CD4-positive, alpha-beta T cell treated with Interleukin-10 for 1 hour (primary cell): ENCODE measurements at places on chromosomes 1 and 21.

DNA sequence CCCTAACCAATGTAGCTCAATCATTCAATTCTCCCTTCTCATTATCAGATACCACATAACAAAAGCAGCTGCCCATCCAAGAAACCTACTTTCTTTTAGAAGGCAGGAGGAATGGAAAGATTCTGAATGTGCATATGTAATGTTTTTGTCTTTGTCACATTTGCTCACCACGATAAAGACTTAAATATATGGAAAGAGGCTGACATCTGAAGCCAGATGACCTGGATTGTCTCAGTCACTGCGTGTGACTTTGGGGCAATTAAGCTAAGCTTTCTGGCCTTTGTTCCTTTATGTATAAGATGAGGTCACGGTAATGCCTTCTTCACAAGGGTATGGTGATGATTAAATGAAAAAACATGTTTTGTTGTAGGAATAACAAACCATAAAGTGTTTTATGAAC is 42.6 kb downstream of the LRRC52 start:
- DNase-seq = no peak

DNA sequence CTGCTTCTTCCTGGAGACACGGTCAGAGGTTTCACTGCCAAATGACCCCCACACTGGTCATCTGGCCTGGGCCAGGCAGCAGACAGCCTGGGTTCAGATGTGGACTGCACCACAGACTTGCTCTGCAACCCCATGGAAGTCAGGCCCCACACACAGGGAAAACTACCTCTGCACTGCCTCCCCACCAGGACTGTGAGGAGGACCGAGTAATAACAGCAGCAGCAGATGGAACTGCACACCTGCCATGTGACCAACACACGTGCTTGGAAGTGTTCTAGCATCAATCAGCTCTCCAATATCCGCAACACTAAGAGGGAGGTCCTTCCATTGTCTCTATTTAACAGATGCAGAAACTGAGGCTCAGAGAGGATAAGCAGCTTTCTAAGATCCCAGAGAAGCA is 51.4 kb downstream of the SLC9A1 start:
- no peak for DNase-seq

DNA sequence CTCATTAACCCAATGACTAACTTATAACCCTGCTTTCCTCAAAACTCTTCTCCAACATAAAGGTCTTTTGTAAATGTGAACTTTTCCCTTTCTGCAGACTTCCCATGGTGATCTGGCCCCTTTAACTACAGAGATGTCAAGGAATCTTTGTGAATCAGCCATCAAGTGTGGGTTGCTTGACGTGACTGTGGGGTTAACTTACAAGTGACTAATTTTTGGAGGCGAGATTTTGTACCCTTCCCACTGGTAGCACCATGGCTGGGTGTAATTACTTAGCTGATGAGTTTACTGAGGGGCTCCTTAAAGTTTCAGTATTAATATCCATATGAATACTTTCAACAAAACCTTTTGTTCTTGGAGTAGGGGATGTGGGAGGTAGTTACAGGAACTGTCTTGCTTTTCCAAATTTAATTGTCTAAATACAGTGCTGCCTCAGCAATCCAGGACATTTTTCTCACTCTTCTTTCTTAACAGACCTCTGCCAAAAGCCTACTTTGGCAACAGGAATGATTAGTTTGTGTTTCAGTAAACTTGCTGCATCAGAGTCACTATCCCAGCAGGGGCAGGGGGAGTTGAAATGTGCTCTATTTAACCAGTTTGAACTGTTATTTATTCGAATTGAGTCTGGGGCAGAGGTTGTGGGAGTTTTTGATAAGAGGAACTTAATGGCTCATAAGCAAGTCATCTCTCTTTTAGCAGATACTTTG is 217.3 kb upstream of the FGGY start:
- DNase-seq = no peak

GRCh38 chr1:22662318-22662717 is 9.3 kb downstream of the C1QB start:
- no peak for DNase-seq

DNA sequence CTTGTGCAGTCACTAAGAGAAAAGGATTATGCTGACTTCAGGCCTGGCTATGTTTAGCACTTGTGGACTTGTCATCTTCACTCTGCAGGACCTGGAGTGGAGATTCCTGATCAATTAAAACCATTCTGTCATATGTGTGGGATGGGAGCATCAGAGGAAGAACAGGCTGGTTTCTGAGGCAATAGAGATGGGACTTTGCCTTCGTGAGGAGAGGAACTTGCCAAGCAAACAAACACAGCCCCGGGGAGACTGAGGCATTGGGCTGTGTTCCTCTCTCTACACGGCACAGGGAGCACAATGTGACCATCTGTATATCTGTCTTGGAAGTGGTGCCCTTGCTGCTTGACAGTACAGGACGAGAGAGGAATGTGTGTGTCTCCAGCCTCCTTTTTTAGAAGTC is 23.1 kb downstream of the VASH2 start:
- no peak for DNase-seq

- DNase-seq = no peak
Measured at GRCh38 chr1:7077136-7077535, 291.9 kb downstream of the CAMTA1 start.

DNA sequence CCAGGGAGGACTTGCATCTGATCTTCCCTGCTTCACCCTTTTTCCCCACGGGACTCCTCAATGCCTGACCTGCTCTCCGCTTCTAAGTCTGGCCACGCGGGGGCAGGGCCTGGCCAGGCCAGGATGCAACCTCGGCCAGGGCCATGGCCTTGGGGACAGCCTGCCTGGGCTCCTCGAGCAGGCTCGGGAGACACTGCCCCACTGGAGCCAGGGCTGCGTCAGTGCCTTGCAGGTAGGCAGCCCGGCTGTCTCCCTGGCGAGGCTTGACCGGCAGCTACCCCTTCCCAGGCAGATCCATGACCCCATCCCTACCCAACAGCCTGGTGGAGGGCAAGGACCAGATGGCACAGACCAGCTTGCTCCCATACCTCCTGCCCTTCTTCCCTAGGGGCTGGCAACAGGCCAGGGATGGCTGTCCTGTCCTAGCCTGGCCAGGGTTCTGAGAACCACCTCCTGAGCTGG is 2.7 kb upstream of the PRDM16 start:
- no peak for DNase-seq

GRCh38 chr1:99749504-99750347 is 16.7 kb downstream of the FRRS1 start:
- DNase-seq = no peak

DNA sequence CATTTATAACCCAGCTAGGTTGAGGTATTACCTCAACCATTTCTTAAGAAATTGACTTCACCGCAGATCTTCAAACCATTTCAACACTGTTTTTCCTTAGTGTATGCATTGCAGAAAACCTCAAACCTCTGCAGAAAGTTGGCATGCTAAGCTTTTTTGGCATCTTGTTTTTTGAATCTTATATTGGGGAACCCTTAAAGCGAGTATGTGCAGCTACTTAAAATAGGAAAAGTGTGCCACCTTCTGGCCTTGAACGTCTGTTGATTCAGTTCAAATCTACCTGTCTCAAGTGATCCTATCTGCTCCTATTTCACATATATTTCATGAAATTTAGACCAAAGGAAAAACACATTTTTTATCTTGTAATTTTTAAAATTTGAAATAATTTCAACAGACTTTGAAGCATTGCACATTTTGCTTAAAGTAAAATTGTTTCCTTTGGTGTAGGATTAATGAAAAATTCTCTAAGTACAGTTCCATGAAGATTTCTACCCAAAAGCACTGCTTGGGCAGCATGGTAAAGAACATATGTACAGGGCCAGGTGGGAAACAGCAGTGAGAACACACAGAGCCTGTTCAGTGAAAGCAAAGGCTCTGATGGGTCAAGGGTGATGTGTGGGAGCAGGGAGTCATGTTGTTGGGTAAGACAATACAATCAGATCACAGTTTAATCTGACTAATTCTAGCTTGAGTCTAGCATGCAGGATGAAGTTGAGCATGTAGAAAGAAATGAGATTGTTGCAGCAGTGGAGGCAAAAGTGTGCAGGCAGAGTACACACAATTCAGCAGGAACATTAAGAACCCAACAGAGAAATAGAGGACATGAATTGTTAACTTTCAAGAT is 17.2 kb downstream of the HENMT1 start:
- peak; percentile 78 for DNase-seq

DNA sequence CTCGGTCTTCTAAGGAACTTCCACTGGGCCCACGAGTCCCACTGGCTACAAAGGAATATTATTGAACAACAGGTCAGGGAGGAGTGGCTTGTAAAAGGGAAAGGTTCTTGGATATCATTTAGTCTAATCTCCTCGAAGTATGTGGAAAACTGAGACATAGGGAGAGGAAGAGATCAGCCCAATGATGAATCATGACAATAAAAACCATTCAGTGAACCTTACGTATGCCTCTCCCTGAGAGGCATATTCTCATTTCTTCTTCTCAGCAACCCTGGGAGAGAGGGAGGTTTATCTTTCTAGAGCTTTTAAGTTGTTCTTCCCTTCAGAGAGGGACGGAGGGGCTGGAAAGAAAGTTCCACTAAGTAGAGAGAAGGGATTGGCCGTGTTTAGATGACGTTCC is 5.3 kb upstream of the MOB3C start:
- no peak for DNase-seq

DNA sequence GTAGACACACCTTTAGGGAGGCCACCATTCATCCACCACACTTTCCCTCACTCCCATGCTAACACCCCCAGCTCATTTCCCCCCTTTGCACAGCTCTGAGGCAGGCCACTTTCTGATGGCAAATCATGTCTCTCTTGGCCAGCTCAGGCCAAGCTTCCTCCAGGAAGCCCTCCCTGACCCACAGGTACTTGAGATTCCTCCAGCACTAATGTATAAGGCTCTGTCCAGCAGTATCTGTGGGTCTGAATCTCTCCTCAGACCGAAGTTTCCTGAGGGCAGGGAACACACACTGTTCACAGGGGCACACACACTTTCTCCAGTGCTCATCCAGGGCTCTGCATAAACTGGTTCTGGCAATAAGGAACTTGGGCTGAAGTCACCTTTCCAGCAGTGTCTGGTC is 19.2 kb downstream of the LGR6 start:
- no peak for DNase-seq

GRCh38 chr21:43778469-43779335 is 2.6 kb upstream of the CSTB start:
- peak; percentile 13 for DNase-seq

DNA sequence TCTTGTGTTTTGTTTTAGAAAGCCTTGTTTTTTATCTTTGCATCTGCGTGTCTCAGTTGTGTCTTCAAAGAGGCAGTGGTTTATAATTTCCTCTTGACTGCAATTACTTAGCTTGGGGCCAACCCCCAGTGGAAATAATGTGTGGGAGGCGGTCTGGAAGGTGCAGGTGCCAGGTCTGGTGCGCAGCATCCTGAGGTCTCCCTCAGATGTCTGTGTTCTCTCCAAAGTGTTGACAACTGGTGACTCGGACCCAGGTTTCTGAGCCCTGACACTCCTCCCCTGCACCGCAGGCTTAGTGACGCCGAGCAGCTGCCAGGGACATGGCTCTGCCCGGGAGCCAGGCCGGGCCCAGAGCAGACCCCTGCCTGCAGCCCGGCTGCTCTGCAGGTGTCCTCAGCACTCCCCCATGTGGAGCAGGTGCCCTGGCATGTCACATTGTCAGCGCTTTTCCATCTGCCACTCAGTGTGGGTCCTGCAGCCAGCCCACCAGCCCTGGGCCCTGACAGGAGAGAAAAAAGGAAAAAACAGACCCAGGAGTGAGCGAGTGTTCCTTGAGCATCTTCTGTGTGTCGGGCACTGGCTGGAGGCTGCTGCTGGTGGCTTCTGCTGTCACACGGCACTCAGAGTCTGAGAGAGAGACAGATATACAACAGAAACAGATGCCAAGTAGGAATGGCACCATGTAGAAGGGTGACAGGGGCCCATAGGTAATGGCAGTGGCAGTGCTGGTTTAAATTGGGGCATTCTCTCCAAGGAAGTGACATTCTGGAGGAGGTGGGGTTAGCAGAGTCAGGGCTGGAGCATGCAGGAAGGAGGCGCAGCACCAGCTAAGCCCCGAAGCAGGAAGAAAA is 24.8 kb upstream of the SELENON start:
- peak; percentile 84 for DNase-seq
